RPMI7951 (cell line): ENCODE measurements at places on chromosomes 5 and 9. TPM values are rescaled to one million over a fixed set of nuclear protein-coding genes. Genes with fewer than 3 reads are reported as not detected.

Gene BARHL1
- total RNA-seq, result not detected in 2 replicates

Gene C5orf22
- total RNA-seq, result 17.7 and 18.2 TPM in 2 replicates

Gene ABLIM3
- 19.1 and 25.1 TPM in 2 replicates for total RNA-seq

Gene NEUROG1
- total RNA-seq, result not detected in 2 replicates

Gene GFI1B
- total RNA-seq, result not detected in 2 replicates

Gene SLC34A1
- total RNA-seq, result not detected in 2 replicates

Gene KCTD16
- total RNA-seq, result under 0.01 and 0.12 TPM in 2 replicates

Gene LCN15
- total RNA-seq, result not detected in 2 replicates

Gene NOL6
- total RNA-seq, result 12.9 and 13.2 TPM in 2 replicates

Gene PCDHB8
- total RNA-seq, result 0.10 and 0.12 TPM in 2 replicates

Gene AQP3
- 1.4 and 1.6 TPM in 2 replicates for total RNA-seq

Gene SPINK4
- not detected in 2 replicates for total RNA-seq

Gene QRFP
- not detected in 2 replicates for total RNA-seq

GRCh38 chr5:84260939-84261338 lies 123.7 kb downstream of the EDIL3 start:
- DNase-seq, result no peak

DNA sequence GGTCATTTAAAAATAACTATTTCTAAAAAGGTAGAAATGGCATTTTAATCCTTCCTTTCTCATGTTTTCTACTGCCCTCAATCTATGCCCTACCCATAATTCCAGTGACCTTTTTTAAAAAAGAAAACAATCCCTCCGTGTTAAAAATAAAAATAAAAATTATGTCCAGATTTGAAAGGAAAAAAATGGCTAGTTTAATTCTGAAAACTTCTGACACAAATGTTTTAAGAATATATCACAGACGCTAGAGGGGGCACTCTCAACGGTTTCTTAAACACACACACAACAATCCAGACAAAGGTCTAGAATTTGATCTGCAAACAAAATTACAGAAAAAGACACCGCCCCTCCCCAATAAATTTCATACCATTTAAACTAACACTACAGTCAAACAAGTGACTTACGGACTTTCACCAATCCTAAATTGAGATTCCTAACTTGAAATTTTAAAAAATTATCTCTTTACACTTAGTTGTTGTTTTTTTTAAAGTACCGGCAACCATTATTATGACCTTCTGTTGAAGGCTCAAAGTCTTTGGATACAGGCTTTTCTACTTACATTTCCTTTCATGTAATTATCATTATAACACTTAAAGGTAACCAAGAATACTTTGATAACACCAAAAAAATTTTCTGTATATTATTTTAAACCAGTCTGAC lies 38.2 kb downstream of the CLINT1 start:
- DNase-seq, result peak; percentile 26

GRCh38 chr9:131008909-131009618 lies at the start of gene LAMC3:
Gene LAMC3, plus strand, starts transcription at chr9:131009174. Its CDS starts 41 bp downstream, at chr9:131009215.
- DNase-seq, result no peak

DNA sequence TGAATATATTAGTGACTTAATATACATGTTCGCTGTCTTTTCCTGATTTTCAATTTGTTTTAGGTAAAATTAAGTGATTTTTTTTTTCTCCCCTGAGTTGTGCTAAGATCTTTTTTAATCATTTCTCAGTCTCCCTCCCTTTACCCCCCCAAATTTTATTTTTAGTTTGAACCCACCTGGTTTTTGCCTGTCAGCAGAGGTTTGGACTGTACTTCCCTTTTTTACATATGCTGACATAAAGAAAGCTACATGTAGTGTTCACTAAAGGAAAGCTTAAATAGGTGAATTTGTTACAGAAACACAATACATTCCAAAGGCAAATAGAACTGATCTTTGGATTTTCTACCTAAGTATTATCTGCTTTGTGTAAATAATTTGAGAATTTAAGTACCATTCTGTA lies 82.2 kb downstream of the IPO11 start:
- no peak for DNase-seq

DNA sequence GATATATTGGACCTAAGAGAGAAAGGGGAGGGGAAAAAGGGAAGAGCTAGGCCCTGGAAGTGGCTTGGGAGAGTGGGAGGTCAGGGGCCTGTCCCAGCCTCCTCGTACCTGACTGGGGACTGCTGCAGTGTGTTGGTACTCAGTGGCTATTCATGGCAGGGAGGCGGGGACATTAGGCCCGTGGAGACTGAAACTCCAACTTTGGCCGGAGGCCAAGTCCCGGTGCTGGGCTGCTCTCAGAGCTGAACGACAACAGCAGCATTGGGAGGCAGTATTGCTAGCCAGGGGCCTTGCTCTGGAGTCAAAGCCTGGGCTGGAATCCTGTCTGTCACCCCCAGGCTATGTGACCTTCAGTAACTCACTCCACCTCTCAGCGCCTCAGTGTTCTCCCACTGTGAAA lies 37.8 kb downstream of the NEURL1B start:
- DNase-seq, result no peak

- no peak for DNase-seq
Observed at GRCh38 chr9:110157823-110158664, 49.9 kb downstream of the C9orf152 start.

DNA sequence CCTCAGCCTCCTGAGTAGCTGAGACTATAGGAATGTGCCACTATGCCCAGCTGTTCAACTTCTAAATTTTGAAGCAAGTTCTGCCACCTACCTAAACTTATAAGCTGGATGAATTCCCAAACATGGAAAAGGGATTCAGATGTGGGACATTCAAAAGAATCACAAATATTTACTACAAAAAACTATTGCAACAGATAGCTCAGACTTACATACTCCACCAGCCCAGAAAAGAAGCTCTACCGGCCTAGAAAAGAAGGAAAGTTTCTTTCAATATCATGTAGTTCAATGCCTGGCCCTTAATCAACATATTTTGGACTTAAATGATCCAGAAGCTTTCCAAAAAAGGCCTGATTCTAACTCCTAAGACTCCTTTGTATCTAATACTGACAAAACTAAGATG lies 23.8 kb downstream of the SH3RF2 start:
- DNase-seq, result no peak

GRCh38 chr5:6724321-6724929 lies 11.2 kb downstream of the TENT4A start:
- DNase-seq, result no peak

GRCh38 chr9:116234081-116234480 lies 80.5 kb downstream of the PAPPA start:
- peak; percentile 89 for DNase-seq

- no peak for DNase-seq
Observed at GRCh38 chr5:96180684-96181435, 219.2 kb upstream of the ELL2 start.

GRCh38 chr5:122586351-122586750 lies 188.5 kb upstream of the SNX2 start:
- no peak for DNase-seq

DNA sequence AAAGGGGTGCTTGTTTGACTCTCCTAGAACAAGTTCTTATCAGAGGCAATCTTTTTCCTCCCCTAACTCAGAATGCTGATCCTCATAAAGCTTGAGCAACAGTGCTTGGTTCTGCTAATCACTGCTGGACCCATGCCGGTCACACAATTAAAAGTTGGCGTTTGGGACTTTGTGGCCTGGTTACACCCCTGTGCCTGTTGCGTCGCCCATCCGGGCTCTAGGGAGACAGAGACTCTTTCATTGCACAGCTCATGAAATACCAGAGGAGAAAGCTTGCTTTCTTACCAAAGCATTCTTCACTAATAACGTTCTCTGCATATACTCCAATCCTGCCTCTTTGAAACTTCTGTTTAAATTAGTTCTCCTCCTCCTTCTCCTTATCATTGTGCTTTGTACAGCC lies 301.1 kb downstream of the NR3C1 start:
- peak; percentile 21 for DNase-seq

GRCh38 chr9:30677221-30677620 lies 1707.2 kb upstream of the ACO1 start:
- DNase-seq, result no peak

- DNase-seq, result no peak
Observed at GRCh38 chr9:90801973-90802322, 329 bp downstream of the SYK start.

- DNase-seq, result peak; percentile 34
Observed at GRCh38 chr9:114504341-114505186, 709 bp downstream of the WHRN start.

- DNase-seq, result peak; percentile 58
Observed at GRCh38 chr5:13830536-13830935, 114.0 kb downstream of the DNAH5 start.

- DNase-seq, result no peak
Observed at GRCh38 chr5:83972909-83973308, 252.3 kb upstream of the HAPLN1 start.
